ENCODE measurements at places on chromosomes 2 and 18.

DNA sequence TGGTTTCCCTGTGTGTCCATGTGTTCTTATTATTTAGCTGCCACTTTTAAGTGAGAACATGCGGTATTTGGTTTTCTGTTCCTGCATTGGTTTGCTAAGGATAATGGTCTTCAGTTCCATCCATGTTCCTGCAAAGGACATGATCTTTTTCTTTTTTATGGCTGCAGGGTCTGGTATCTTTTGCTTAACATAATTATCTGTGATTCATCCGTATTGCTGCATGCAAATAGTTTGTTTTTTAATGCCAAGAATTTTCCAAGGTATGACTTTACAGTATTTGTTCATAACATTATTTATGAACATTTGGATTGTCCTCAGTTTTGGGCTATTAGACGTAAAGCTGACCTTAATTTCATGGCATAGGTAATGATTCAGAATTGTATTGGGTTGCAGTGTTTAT lies 17.8 kb downstream of the GIGYF2 start:
- DNase-seq = no peak

DNA sequence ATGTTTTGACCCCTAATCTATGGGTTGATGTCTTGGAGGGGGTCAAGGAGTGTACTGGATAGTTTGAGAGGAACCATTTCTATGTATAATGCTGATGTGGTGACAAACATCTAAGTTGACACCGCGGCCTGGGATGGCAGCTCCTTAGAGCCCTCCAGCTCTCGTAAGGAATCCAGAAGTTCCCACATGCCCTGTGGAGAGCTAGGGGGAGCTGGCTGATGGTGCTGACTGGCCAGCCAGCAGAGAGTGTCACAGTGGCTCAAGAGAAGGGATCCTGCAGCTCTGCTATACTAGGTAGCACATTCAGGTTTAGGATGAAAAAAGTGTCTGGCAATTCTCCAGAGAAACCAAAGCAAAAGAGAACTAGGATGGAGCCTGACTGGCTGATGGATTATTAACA lies 842.2 kb upstream of the VRK2 start:
- DNase-seq = no peak

GRCh38 chr18:8930990-8931616 lies 171.4 kb upstream of the NDUFV2 start:
- DNase-seq = no peak

- DNase-seq = no peak
Observed at GRCh38 chr2:224366267-224366844, 35.6 kb downstream of the FAM124B start.

GRCh38 chr2:65452150-65452895 lies 19.9 kb upstream of the SPRED2 start:
- no peak for DNase-seq

DNA sequence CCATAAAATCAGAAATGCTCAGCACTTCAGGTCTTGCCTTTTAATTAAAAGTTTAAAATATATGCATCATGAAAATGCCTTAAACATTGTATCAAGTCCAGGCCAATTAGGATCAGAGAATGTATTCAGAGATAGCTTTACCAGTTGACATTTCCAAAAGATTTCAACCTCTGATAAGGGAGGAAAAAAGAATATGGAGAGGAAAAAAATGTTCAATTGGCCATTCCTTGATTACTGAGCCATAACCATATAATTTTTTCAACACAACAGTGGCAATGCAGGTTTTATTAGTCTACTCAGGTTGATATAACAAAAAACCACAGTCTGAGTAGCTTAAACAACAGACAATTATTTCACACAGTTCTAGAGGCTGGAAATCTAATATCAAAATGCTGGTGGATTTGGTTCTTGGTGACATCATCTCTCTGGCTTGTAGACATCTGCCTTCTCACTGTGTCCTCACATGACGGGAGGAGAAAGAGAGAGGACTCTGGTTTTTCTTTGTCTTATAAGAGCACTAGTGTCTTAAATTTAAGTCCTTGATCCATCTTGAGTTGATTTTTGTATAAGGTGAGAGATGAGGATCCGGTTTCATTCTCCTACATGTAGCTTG lies 111.9 kb downstream of the IRS1 start:
- no peak for DNase-seq

- peak; percentile 76 for DNase-seq
Observed at GRCh38 chr2:46164529-46165301, 132.5 kb upstream of the EPAS1 start.

GRCh38 chr2:102050854-102051391 lies 59.2 kb downstream of the IL1R2 start:
- peak; percentile 84 for DNase-seq

DNA sequence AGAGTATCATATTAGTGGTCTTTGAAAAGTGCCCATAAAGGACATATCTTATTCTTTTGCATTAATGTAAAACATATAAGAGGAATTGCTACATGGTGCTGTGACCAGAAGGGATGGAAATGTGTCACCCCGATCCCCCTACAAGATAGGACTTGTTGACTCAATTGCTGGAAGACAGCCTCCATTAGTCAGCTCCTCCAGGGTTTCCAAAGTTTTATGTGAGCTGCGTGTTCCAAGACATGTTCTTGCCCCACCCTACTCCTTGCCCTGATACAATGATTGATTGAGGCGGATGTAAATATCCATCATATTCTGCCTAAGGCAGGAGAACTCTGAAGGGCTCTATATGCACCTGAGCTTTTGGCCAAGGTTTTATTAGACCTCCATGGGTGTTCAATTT lies 541.0 kb upstream of the ZEB2 start:
- no peak for DNase-seq

DNA sequence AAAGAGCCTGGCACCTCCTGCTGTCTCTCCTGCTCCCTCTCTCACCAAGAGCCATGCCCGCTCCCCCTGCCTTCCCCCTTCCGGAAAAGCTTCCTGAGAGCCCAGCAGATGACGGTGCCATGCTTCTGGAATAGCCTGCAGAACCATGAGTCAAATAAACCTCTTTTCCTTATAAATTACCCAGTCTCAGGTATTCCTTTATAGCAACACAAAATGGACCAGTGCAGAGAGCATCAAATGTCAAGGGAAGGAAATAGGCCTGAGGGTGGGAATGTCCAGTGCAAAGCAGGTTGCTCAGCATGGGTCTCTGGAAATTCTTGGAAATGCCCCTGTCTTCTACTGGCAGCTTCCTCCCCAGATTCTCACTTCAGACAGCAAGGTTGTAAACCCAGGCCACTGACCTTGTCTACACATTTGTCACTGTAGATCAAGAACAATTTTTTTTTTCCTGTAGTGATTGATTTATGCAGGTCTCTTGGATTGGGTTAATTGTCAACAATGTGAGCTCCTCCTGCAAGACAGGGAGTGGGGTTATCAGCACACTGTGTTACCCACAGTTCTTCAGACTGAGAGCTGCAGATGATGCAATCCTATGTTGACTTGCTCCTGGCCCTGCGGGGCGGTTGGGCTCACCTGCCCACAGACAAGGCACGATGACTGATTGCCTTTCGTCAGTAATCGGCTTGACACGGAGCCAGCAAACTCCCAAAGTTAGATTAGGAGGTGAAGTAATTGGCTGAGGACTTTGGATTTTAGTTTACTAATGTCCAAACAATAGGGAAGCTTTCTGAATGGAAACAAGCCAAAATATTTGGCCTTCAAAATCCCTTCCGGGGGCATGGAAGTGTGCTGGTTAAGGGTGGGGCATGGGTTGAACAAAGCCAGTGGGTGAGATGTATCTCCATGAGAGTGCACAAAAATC lies 5.4 kb upstream of the BOD1L2 start:
- DNase-seq = no peak

GRCh38 chr2:169716238-169716886 lies 17.3 kb upstream of the KLHL23 start:
- DNase-seq = peak; percentile 96

DNA sequence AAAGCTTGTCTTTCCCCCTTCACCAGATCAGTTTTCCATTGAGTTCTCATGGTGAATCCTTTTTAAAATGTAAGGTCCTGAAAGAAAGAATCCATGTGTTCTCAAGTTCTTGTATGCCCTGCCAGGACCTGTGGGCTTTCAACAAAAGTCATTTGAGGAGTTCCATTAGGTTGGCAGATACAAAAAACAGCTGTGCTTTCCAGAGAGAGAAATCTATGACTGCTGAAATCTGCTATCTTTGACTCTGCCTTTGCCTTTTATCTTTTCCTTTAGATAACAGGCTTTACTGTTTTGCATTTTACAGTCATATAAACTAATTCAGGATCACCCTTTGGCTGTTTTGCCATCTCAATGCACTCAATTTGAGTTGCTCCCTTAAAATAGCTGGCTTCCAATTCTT lies 59.7 kb downstream of the CXCR4 start:
- no peak for DNase-seq

GRCh38 chr2:205288686-205289085 lies 393.6 kb upstream of the NRP2 start:
- DNase-seq = no peak

DNA sequence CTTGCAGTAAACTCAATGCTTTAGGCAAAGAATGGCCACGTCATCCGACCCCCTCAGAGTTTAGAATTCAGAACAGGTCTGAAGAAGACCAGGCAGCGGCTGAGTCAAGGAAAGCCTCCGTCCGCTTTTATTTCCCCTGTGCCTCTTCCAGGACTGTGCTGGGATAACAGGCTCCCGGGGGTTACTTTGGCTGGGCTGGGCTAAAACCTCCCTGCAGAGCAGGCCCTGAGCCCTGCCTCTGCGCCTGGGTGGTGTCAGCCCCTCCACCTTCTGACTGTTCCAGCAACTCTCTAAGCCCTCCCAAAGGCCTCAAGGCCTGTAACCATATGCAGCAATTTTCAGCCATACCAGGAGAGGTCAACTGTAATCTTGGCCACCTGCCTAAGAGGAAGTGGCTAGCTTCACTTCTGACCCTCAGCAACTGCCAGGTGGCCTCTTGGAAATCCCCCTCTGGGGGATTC lies 166.5 kb downstream of the RPIA start:
- DNase-seq = peak; percentile 46

DNA sequence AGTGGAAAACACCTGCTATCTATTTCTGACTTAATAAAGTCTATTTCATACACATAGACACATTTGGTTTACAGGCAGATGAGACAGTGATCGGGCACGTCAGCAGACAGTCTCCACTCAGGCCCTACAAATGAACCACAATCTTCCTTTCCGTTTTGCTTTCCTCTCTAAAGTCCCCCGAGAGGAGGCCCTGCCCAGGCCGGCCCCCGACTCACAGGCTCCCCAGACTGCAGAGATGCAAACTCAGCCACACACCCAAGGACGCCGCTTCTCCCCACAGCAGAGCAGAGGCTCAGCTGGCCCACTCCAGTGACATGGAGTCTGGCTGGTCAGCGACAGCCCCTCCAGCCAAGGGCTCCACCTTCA lies 9.3 kb upstream of the MTERF4 start:
- DNase-seq = no peak

DNA sequence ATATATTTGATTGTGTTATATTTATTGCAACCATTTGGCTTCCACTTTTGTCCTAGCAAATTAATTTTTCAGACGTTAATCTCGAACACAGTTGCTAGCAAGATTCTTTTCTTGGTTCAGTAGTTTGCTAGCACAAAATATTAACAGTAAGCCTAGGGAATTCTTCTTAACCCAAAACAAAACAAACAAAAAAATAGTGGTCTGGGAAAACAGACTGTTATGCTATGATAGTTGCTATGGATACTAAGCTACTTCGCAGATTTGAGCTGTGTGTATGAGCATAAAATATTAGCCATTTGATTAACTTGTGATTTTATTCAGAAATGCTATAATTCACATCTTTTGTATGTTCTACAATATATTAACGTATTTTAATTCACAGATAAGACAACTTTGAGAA lies 541.5 kb upstream of the NETO1 start:
- no peak for DNase-seq

- no peak for DNase-seq
Observed at GRCh38 chr2:104897515-104898184, 43.7 kb downstream of the POU3F3 start.

DNA sequence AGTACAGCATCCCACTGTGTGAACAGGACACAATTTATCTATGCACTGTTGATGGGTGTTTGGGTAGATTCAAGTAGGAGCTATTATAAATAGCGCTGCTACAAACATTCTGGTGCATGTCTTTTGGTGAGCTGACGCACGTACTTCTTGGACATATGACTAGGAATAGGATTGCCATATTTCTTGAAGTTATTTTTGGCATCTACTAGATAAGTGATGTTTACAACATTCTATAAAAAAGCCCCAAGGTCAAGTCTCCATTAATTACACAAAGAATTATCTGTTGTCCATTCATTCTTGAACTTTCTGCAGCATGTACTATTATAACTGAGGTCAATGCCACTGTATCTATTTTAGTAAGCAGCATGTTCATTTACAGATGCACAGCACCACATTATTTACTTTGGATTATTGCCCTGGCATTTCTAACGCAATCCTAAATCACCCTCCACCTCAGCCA lies 225.5 kb upstream of the TMEM200C start:
- no peak for DNase-seq

- no peak for DNase-seq
Observed at GRCh38 chr2:25473131-25473530, 131.4 kb upstream of the DNMT3A start.

- no peak for DNase-seq
Observed at GRCh38 chr2:231680285-231680991, 27.9 kb upstream of the PTMA start.

GRCh38 chr18:75057169-75057960 lies 151.6 kb downstream of the PTGR3 start:
- DNase-seq = no peak

- DNase-seq = no peak
Observed at GRCh38 chr2:30492185-30492584, 45.1 kb downstream of the LCLAT1 start.

DNA sequence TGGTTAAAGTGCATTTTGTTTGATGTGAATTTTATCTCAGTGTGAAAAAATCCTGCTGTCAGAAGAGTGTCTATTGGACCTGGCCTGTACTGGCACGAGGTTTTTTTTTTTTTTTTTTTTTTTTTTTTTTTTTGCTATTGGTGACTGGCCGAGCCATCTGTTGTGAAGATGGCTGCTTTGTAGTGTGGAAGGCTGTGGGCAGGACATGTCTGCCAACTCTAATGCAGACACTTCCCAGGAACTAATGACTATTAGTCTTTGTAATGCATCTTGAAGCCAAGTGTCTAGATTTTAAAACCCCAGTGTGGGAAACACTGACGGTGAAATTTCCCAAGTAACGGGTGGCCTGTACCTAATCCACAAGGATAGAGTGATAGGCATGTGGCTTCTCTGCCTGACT lies 34.3 kb downstream of the ZAP70 start:
- DNase-seq = no peak

- no peak for DNase-seq
Observed at GRCh38 chr2:144466637-144467036, 53.3 kb downstream of the ZEB2 start.

DNA sequence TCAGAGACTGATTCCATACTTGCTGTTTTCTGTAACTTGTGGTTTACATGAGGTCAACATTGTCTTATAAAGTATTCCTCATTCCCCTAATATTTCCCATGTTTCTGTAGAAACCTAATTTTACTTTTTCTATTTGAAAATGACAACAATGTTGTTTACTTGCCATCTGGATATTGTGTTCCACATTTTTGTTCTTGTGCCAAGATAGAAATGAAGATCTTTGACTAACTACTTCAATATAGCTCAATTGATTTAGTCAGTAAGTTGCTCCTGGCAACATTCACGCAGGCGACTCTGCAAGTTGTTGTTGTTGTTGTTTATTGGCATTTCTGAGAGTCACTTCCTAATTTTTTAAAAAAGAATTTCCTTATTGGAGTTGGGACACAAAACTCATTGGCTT lies 69.5 kb downstream of the CAVIN2 start:
- no peak for DNase-seq

Measured in HFF-Myc (cell line).